NCI-H82 (cell line): ENCODE measurements at places on chromosomes 11 and 22.

DNA sequence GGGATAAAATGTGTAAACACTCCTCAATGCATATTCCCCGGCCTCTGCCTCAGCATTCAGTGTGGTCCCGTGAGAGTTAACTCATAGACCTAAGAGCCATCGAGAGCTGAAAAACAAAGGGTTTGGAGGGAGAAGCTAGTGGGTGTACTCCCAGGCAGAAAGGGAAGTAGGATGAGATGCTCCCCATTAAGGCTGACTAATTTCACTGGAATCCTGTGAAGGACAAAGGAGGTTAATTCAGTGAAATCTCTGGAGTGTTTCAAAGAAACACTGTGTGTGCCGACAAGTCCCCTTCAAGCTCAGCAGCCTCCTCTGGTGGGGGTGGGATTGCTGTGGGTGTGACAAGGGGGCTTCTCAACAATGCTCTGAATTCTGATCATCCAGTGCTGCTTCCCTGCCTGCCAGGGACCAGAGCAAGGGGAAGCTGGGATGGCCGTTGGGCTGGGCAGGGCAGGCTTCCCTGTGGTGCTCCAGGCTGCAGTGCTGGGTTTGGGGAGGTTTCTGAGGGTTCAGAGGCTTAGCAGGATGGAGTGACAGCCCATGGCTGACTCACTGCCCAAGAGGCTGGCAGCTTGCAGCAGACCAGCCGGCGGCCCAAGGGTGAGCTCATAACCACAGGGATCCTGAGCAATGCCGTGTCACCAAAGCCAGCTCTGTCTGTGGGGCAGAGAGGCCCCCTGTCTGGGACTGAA, 61.4 kb upstream of the BMAL1 start:
- DNase-seq, result no peak

DNA sequence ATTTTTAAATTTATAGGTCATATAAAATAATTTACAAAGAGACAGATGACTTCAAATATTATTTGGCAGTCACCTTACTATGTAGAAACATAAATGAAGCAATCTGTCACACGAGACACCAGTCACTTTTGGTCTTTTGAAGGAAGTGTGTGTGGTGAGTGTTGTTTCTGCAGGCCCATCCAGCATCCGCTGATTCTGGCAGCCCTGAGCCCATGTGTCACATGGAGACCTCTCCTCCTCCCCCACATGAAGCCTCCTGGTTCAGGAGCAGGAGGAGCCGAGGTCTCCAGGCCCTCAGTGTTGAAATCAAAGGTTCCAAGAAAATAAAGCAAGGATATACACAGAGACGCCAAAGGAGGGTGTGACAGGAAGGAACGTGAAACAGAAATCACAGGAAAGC, 60.1 kb downstream of the ARFGAP3 start:
- DNase-seq, result no peak

GRCh38 chr11:118574636-118575035, 2.4 kb downstream of the ARCN1 start:
- no peak for DNase-seq

- no peak for DNase-seq
These were observed 32.7 kb upstream of the PARVG start for GRCh38 chr22:44147821-44148574.

DNA sequence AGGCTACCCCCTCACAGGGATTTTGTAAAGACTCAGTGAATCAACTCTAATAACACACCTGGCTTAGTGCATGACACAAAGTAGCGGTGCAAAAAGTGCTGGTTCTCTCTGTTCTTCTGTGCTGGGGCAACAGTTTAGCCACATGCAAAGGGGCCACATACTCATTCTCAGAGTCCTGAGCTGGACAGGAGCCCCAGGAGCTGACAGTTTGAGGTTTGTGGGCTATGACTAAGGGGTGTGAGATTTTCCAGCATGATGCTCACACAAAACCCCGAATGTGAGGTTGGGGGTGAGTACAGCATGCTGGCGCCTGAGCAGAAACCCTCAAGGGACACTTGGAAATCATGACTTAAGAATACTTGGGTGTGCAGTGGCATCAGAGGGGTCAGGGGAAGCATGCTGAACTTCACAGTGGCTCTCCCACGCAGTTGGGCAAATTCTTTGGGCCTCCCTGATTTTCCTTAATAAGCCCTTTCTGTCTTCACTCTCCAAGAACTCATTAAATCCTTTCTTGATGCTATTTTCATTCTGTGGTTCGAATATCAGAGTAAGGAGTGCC, 31.0 kb downstream of the TMPRSS5 start:
- DNase-seq, result no peak
